ENCODE measurements at places on chromosomes 7 and 10.
A peak's percentile ranks its signal among the peaks of the same experiment; 100 is the strongest.

DNA sequence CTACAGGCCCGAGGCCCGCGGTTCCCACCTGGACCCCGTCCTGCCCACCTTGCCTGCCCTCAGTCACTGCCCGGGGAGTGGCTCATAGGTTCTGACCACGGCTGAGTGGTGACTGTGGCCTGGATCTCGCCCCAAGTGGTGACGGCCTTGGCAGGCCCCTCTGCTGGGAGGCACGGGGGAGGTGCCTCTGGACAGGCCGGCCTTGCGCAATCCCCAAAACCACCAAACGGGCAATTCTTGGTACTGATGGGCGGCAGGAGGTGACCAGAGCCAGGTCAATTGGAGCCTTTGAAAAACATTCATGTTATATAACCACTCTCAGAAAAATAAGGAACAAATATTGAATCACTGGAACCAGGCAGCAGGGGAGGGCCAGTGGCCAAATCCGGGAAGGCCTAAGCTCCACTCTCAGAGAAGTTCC lies 83.4 kb downstream of the PRKAG2 start:
- no peak for DNase-seq

DNA sequence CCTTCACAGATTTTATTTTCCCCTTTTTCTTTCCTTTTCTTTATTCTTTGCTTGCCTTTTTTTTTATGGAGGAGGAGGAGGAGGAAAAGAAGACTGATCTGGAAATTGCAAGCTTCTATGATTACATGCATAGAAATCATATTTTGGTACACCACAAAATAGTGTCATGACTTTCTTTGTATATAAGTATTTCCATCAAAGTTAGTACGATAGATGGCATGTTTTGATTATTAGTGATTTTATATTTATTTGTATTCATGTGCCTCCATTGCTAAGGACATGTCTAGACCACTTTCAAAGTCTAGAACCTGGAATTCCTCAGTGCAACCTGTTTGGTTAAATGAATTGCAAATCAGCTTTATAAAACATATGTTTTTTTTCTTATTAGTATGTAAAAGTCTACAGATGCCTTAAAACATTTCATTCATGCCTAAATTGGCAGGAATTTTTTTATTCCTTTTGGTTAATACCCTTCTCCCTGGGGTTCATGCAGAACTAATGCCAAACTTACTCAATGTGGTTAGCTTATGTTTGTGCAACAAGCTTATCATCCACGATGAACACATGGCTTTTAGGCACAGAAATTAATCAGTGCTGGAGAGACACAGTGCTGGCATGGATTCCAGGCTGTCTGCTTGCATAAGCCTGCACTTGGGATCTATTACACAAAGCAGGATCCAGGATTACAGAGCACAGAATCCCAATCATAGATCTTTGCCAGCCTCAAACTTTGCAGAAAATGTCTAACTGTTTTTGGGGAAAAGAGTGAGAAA lies 213.1 kb downstream of the CHRM2 start:
- no peak for DNase-seq

GRCh38 chr7:103391976-103392375 lies 44.5 kb downstream of the PSMC2 start:
- DNase-seq, result no peak

DNA sequence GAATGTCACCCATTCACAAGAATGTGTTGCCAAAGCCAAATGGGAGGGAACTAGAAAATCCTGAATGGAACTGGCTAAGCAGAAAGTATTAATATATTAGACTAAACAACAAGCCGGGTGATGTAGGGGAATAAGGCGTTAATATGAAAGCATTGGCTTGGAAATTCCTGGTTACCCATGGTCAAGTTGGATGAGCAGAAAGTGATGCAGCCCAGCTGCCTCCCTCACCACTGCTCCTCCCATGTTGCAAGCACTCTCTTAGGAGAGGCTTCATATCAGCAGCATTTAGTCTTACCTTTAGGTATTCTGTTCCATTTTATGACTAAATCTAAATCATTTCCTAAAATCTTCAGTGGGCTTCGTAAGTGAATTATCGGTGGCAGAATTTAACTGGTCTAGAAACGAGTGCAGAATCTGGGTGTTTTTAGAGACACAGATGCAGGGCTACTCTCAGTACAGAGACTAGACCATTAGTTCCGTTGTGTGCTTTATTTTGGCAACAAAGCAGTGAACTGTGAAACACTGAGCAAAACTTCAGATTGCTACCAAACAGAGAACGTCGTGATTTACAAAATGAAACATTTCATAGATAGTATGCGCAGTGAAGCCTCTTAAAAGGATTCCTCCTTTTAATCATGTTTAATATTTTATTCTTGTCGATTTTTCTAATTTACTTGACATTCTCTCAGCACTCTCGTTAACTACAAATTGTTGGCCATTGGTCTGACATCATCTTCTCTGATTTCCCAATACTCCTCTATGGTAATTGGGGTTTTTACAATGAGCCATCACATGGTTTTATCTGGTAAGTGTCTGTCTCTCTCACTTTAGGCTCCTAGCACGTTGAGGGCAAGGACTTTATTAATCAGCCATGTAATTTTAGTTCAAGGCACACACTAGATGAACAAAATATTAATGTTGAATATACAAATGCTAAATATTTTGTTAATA lies 22.0 kb upstream of the HGF start:
- no peak for DNase-seq

DNA sequence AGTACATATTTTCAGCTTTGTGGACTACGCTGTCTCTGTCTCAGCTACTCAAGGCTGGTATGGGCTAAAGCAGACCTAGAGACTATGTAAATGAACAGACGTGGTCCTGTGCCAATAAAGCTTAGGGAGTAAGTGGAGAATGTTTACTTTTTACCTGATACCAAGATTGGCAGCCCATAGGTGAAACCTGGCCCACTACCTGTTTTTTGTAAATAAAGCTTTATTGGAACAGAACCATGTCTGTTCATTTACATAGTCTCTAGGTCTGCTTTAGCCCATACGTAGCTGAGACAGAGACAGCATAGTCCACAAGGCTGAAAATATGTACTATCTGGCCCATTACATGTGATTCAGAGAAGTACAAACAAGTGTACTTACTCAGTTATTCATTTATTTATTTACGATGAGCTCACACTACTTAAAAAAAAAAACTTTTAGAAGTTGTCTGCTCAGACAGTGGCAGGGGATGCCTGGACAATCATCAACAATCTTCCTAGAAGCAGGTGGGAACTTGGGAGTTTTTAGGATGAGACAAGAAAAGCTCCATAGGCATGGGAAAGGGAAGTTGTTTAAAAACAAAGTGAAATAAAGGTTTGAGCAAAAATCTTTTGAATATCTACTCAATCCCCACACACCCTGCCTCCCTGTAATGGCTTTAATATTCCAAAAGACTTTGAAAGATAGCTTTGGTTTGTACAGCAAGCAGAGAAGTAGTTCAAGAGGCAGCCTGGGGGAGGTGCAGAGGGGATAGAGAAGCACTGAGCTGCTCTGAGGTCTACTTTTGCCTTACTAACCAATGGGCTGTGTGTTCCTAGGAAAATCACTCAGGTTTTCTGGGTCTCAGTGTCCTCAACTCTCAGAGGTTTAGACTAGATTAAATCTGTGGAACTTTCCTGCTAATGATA lies 114.4 kb upstream of the AFAP1L2 start:
- no peak for DNase-seq

DNA sequence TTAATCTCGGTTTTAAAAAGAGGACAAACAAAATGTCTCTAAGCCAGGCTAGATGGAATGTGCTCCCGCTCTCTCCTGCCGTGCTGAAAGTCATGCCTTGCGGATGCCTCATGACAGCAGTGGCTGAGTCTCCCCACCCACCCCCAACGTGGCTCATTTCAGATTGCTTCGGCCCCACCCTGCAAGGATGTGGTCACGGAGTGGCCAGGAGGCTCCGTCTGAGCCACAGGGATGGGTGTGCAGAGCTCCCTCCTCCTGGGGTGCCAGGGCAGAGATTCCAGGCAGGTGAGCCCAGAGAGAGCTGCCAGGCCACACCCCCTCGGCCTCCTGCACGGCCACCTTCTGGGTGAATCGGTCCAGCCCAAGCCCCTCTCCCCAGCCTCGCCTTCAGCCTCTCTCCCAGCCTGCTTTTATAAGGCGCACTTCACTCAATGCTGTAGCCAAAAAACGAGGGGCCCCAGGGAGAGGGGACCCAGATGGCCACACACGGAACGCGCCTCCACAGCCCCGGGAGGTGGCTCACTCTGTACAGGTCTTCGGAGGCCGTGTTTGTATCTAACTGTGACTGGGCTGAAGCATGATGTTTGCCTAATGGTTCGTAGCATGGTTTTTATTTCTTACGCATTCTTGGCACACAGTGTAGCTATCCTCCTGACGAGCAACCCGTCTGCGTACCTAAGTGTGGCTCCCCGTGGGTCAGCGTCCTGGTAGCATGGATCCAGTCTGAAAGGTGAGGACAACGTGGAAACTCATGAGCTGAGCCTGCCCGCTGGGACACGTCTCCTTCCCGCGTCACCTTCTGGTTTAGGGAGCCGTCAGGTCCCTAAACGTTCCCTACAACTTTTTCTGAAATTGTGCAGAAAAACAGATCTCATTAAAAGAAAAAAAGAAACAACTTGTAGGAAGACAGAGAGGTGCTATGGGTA lies 413.8 kb upstream of the FOXK1 start:
- no peak for DNase-seq

- no peak for DNase-seq
These were observed 21.2 kb downstream of the ASB15 start for GRCh38 chr7:123622660-123623386.

DNA sequence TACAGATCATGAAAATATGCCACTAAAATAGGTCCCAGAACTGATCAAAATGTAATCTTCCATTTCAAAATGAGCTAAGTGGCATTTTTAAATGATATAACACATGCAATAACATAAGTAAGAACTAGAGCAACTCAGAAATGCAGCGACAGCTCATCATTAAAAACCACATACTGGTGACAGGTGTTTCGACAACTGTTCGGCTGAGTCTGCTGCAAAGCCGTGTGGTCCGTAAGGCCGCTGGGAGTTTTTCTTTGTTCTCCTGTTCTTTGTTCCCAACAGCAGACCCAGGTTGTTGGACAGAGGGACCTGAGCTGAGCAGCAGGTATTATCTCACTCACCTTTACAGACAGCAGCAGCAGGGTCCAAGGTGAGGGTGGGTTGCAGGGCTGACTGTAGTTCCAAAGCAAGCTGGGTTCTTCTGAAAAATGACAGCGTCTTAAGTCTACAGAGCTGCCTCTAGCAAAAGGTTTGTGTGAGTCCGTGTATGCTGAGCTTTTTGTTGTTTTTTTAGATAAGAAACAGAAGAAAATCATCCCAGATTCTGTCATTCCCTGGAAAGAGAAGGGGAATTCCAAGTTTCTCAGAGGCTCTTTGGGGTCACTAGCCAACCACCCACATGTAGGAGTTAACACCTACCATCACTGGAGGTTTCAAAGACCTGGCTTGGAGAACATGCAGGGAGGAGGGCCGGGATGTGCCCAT lies 45.4 kb upstream of the MACROH2A2 start:
- no peak for DNase-seq

- DNase-seq, result peak; percentile 12
These were observed 28.6 kb downstream of the OGDH start for GRCh38 chr7:44634839-44635591.

DNA sequence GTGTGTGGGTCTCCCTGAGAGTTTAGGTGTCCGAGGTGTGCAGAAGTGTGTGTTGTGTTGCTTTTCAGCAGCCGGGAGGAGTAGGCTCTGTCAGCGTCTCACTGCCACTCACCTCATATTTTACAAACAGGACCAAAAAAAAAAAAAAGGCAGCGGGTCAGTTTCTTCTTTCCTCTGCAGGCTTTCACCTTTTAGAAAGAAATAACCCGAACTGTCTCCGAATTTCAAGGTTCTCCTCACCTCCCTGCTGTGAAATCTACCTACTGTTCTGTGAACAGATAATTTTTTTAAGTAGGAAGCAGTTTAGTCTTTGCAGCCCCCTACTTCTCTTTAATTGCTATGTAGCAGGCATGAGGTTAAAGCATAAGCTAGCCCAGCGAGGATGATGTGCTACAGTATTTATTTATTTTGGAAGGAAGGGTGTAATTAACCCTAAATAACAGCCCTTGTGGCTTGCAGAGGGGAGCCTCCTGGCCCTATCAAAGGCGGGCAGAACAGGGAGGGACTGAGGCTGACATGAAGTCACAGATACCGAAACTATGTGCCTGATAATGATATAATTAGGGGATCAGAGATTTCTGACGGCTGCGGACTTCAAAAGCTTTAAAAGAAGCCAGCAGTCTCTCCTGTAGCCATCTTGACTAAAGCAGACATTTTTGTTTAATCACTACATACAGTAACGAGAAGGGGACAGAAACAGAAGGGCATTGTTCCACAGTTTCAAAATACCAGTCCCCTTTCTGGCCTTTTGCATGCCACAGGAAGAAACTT lies 1.6 kb downstream of the BAMBI start:
- no peak for DNase-seq

DNA sequence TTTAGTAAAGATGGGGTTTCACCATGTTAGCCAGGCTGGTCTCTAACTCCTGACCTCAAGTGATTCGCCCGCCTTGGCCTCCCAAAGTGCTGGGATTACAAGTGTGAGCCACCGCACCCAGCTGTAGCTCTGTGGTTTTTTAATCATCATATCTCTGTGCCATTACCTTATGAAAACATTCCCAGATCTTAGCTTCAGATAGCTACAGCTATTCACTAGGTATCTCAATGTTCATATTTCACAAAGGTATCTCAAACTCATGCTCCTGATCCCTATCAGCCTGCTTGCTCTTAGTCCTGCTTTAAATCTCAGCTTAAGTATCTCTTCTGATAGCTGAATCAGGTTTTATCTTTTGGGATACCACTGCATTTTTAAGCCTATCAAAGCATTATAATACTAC lies 74.8 kb downstream of the CDK13 start:
- DNase-seq, result no peak

DNA sequence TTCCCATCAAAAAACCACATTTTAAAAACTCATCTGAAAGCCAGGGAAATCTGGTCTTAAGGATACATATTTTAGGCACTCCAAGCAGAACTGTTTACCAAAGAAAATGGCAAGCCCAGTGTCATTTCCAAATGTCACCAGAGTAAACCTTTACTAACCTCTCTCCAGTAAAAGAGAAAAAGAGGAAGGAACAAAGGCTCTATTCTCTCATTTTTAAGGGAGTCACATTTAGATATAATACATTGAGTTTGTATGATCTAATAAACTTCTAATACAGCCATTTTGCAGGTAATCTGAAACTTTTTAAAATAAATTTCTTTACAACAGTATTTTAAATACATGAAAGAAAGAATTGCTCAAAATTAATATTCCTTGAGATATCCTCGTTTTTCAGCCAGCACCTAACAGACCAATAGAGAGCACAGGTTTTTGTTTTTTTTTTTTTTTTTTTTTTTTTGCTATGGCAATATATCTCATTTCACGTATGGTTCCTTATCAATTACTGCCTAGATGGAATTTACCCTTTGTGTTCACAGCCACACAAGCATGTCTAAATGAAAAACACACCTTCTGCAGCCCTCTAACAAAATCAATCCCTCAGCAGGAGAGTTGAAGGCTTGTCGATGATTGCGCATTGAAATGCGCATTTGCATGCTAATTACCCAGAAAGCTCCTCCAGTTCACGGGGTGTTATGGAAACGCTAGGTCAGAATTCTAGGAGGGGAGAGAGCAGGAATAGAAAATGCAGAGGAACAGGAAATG lies 39.8 kb upstream of the MSRB2 start:
- no peak for DNase-seq

GRCh38 chr7:42217053-42217452 lies 20.0 kb downstream of the GLI3 start:
- DNase-seq, result no peak

All from naive thymus-derived CD8-positive, alpha-beta T cell (primary cell).